AG20443 (cell line): ENCODE measurements at places on chromosomes 5 and 9.

- no peak for DNase-seq
These were observed 310.5 kb upstream of the KIF2A start for GRCh38 chr5:61995486-61995885.

DNA sequence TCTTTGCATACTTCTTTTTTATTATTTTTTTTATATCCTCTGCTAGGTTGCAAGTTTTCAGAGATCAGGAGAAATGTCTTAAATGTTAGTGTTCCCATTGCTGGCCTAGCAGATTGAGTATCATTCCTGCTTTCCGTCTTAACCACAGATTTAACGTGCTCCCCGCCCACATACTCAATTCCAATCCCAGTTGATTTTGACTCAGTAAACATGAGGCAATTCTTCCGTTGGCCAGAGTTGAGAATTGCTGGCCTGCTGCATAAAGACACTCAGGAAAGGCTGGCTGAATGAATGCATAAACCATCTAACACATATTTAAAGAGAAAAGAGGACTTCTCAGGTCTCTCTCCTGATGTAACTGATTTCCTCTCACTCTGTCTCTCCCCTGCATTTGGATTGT, 46.8 kb upstream of the PLPP6 start:
- DNase-seq: peak; percentile 83

GRCh38 chr9:86176468-86176867, 77.1 kb upstream of the GOLM1 start:
- no peak for DNase-seq

DNA sequence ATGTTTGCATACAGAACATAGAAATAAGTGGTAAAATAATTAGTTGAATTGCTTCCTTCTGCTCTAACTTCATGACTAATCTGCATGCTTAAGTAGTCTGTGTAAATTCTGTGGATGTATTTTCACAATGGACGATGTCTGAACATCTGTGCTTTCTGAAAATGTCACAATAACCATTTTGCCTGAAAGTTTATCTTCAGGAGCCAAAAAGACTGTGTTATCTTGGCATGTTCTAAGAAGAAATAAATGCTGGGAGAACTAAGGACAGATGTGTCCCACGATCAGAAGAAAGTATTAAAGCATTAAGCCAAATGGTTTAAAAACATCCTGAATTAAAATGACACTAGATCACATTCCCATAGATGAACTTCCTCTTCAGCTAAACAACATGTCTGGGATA, 397.6 kb downstream of the SPOCK1 start:
- peak; percentile 26 for DNase-seq

DNA sequence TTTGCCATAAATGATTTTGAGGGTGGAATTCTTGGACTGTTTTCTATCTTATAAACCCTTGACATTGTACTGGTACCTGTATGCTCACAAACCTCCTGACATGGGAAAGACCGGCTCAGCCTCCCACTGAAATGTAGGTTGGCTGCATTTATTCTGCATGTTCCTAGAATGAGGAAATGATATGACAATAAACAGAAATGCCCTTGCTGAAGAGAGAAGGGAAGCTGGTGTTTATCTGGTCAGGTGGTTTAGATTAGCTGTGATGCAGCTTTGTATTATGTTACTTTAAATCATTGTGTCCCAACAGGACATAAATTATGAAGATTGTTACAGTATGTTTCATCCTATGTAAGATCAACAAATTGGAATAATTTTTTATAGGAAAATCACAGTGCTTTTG, 23.1 kb upstream of the CATSPER3 start:
- no peak for DNase-seq

DNA sequence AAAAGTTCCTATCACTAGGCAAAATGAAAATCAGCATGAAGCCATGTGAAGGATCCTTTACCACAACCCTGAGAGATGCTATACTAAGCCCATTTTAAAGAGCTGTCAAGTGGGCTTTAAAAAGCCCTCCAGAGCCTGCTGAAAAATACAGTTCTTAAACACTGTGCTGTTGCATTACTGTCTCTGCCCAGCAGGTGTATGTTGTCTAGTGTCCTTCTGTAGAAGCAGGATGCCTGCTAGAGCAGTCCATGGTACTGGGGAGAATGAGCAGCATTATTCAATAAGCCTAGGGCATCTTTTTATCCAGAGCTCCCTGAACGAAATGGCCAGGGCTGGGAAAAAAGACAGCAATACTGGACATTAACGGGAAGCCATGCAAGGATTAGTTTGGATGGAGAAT, 126.2 kb upstream of the PLCXD3 start:
- DNase-seq: peak; percentile 37

DNA sequence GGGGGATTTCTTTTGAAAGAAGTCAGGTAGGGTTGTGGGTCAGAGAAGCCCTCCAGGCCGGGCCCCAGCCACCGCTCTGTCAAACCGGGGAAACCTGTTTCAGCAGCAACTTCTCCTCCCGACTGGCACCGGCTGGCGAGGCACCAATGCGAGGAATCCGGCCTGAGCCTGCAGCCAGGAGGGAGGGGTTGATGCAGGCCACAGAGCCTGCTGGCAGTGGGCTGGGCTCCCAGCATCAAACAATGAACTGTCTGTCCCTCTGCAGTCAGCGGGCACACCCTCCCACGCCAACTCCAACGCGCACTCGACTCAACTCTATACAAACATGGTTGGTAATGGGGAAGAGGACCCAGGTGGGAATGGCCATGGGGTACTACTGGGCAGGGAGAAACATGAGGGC, 12.1 kb downstream of the PCDH1 start:
- no peak for DNase-seq

DNA sequence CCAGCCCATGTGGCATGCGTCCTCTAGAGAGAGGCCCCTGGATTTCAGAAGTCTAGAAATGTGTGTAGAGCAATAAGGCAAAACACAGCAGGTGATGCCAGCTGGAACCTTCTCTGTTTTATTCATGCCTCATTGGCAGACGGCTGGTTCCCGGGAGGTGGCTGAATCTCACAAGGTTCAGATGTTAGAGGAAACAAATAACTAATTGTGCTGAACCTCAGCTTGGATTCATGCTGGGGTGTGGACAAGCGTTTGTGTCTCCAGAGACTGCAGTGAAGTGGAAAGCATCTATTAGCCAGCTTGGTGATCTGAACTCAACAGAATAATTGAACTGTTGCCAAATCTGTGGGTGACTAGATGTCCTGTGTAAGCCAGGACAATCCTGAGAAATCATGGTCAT, 131.1 kb upstream of the NR4A3 start:
- no peak for DNase-seq

- DNase-seq: no peak
These were observed 406.6 kb downstream of the MAT2B start for GRCh38 chr5:163912046-163912445.

DNA sequence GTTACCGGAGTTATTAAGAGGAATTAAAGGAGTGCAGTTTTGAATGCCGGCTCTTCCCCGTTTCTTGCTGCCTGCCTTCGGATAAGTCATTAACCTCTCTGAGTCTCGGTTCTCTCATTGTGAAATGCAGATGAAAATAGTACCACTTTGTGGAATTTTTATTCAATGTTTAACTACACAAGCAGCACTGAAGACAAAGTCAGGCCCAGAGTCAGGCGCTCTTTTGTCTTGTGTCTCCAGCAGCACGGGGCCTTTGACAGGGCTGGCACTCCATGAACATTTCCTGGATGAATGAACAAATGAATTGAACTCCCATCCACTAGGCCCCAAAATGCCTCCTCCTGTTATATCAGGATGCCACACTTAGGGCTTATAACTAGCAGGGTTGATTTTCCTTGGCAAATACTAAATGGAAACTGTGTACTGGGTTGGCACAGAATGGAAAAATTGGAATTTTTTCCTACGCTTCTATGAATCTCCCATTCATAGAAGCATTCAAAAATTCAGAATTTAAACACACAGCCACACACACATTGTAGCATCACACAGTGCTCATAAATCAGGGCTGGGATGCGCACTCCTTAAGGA, 332.8 kb downstream of the MLLT3 start:
- DNase-seq: no peak

- no peak for DNase-seq
These were observed 108.5 kb downstream of the EBF1 start for GRCh38 chr5:158990979-158991775.

DNA sequence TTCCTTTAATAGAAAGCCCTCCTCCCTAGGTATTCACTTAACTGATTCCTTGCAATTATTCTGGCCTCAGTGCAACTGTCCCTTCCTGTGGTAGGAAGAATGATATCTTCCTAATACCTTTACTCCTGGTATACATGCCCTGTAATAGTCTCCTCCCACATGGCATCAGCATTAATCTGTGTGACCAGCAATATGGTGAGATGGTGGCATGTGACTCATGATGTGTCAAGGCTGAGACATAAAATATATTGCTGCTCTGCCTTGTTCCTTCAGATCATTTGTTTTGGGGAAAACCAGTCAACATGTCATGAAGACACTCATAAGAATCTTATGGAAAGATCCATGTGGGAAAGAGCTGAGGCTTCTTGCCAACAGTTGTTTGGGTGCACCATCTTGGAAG, 149.1 kb upstream of the TRPM3 start:
- no peak for DNase-seq

- no peak for DNase-seq
These were observed 161.2 kb downstream of the MAPKAP1 start for GRCh38 chr9:125545845-125546244.
